Gastrocnemius medialis (tissue), 4 donors: ENCODE measurements at places on chromosomes 16 and 17. TPM values are rescaled to one million over a fixed set of nuclear protein-coding genes. Genes with fewer than 3 reads are reported as not detected.

DNA sequence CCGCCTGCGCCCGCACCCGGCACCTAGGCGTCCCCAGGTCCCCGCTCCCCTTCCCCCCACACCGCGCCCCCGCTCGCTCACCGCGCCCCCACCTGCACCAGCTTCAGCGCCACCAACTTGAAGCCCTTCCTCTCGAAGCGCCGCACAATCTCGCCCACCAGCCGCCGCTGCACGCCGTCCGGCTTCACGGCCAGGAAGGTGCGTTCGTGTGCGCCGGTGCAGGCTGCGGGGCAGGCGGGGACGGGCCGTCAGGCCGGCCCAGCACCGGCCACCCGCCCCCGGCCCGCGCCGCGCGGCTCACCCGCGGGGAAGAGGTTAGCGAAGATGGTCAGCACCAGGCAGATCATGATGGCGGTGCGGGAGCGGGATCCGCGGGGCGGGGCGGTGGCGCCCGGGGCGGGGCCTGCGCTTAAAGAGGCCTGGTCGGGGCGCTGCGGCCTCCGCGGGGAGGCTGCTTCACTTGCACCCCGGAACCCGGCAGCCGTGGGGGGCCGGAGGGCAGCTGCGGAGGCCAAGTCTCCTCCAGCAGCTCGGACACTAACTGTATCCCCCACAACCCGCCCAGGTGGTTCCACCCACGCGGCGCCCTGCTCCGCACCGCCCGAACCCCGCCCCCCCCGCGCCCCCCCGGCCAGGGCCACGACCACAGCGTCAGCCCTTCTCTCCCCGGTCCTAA lies at the start of gene NME3:
Gene NME3, minus strand, starts transcription at position 356 of the 676 bp plus-strand sequence. Its CDS starts 9 bp downstream, at position 347.
- peak within 1 kb of the TSS; percentile 81 for H3K4me3 ChIP-seq
- H3K27me3 ChIP-seq: no peaks in the 10 kb centered on the region
- peak; percentile 70 for DNase-seq
- H3K27ac ChIP-seq: peak within 1 kb of the TSS; percentile 93
- peaks cover 24% of the 10 kb centered on the region for H3K4me1 ChIP-seq
- peaks cover 29% of the 10 kb centered on the region for H3K36me3 ChIP-seq

GRCh38 chr17:45752246-45752645 lies 31.9 kb upstream of the CRHR1 start:
- H3K36me3 ChIP-seq: no peaks in the 10 kb centered on the region
- peaks cover 30% of the 10 kb centered on the region for H3K27me3 ChIP-seq
- H3K4me3 ChIP-seq: no peak overlapping the region

DNA sequence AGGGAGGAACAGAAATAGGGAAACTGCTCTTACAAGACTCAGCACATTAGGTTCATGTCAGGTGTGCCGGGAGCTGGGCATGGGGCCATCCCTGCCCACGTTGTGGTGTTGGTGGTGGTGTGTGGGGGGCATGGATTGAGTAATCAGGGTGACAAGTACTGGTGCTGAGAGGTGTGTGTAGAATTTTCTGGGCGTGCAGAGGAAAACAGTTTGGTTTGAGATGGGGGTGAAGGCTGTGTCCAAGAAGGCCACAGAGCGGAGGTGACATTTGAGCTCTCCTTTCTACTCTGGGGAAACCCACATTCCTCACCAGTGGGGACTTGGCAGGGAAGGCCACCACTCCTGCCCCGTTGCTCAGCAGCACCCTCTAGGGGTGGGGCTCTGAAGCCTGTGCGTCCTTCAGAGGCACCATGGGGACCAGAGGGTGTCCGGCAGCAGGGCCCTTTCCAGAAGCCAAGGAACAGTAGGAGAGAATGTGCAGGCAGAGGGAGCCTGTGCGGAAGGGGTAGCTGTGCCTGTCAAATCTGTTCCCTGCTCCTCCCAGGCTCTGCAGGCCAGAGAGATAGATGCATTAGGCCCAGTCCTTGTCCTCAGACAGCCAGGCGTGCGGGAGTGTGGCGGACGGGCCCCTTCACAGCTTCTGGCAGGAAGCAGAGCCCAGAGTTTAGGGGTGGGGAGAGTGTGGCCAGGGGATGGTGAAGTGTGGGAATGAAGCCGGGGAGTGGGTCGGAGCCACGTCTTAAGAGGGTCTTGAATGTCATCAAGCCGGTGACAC lies 48.7 kb upstream of the GSE1 start:
- H3K36me3 ChIP-seq: no peaks in the 10 kb centered on the region
- H3K4me1 ChIP-seq: peaks cover 24% of the 10 kb centered on the region
- H3K4me3 ChIP-seq: no peak overlapping the region
- peak overlapping the region; percentile 75 for H3K27ac ChIP-seq
- no peaks in the 10 kb centered on the region for H3K27me3 ChIP-seq

DNA sequence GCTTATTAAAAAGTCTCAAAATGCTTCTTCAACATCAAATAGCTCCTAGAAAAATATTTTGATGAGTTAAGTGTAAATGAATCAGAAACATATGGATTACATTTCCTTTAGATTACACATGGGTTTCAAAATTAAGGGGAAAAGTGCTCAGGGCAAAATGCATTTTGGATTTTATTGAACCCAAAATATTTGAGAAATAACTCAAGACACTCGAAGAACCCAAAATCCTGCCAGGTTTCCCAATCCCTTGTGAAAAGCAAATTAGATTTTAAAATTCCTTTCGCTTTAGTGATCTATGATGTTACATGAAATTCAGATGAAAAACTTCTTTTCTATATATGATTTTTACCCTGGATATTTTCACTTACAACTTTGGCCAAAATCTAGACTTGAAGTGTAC lies 847.4 kb upstream of the SOX9 start:
- H3K36me3 ChIP-seq: no peaks in the 10 kb centered on the region
- no peak for DNase-seq
- H3K27ac ChIP-seq: no peak overlapping the region
- no peak overlapping the region for H3K4me3 ChIP-seq
- no peaks in the 10 kb centered on the region for H3K4me1 ChIP-seq
- H3K27me3 ChIP-seq: no peaks in the 10 kb centered on the region

GRCh38 chr17:64133546-64134215 lies 3.7 kb upstream of the ERN1 start:
- H3K27ac ChIP-seq: no peak overlapping the region
- no peaks in the 10 kb centered on the region for H3K27me3 ChIP-seq

- H3K4me3 ChIP-seq: no peak overlapping the region
- H3K27ac ChIP-seq: no peak overlapping the region
- no peaks in the 10 kb centered on the region for H3K36me3 ChIP-seq
- no peaks in the 10 kb centered on the region for H3K27me3 ChIP-seq
Observed at GRCh38 chr16:27424772-27425498, 23.0 kb downstream of the IL21R start.

- H3K36me3 ChIP-seq: no peaks in the 10 kb centered on the region
- H3K27ac ChIP-seq: no peak overlapping the region
- H3K27me3 ChIP-seq: no peaks in the 10 kb centered on the region
- H3K4me3 ChIP-seq: no peak overlapping the region
Observed at GRCh38 chr16:717450-718245, 2.7 kb downstream of the METRN start.

GRCh38 chr16:11417487-11417886 lies 72.2 kb downstream of the RMI2 start:
- no peak overlapping the region for H3K27ac ChIP-seq
- no peaks in the 10 kb centered on the region for H3K4me1 ChIP-seq
- no peaks in the 10 kb centered on the region for H3K27me3 ChIP-seq

DNA sequence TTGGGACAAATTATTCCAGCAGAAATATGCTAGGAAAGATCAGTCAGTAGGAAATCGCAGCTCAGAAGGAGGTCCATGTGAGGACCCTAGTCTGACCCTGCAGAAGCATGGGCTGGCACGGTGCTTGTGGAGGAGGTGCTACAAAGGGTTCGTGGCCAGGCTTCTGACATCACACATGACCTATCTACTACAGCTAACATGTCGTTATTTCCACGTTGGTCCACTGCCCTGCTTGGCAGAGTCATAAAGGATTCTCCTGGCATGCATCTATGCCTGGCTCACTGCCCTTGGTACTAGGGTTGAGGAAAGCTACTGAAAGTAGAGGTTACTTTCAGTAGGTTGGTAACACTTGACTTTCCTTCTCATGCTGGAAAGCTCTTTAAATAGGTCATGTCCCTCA lies 118.1 kb upstream of the SHISA6 start:
- no peak overlapping the region for H3K4me3 ChIP-seq
- no peaks in the 10 kb centered on the region for H3K36me3 ChIP-seq

DNA sequence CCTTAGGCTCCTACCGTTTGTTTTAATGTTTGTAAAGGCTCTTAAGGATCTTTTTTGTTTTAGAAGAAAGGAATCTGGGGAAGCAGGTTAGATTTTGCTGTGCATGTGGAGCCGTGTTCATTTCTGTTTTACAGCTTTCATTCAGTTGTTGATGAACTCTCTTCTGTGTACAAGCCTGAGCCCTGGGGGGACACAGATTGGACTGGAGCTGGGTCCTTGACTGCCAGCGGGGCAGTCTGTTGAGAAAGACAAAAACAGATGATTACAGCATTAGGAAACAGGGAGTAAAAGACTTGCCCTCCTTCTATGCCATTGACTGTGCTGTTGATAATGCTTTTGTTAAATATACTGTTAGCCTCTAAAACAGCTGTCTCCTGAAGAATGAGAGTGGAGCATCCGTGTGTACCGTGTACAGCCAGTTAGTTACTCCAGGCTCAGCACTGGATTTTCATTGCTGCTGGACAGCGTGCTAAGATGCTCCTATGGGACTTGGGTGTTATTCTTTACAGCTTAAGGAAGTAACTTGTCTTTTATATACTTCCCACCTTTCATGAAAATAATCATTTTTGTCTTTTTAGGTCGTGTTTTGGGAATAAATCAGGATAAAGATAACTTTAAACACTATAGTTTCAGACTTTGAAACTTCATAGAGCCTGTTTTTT lies 3.2 kb downstream of the MAP1LC3B start:
- no peak for DNase-seq
- H3K27ac ChIP-seq: peak overlapping the region; percentile 20
- H3K4me1 ChIP-seq: peaks cover 26% of the 10 kb centered on the region
- no peaks in the 10 kb centered on the region for H3K36me3 ChIP-seq

Gene EFCAB5
- total RNA-seq: not detected

Gene PITPNM3
- total RNA-seq: 0.56 TPM

Gene KCNJ2
- total RNA-seq: 18.9 TPM

Gene SLC12A3
- not detected for total RNA-seq

Gene KRTAP4-5
- not detected for total RNA-seq
